SJCRH30 (cell line): ENCODE measurements at places on chromosomes 5 and 9. TPM values are rescaled to one million over a fixed set of nuclear protein-coding genes. Genes with fewer than 3 reads are reported as not detected.
A peak's percentile ranks its signal among the peaks of the same experiment; 100 is the strongest.

GRCh38 chr9:124105266-124105665 lies 93.7 kb downstream of the LHX2 start:
- no peak overlapping the region for H3K27ac ChIP-seq
- no peak for DNase-seq
- no peak overlapping the region for H3K4me3 ChIP-seq
- H3K36me3 ChIP-seq, result no peaks in the 10 kb centered on the region
- 0 out of 2 replicates have a peak, but pooled peaks cover 3% of the 10 kb centered on the region for H3K27me3 ChIP-seq
- H3K4me1 ChIP-seq, result 0 out of 2 replicates have a peak, but pooled peaks cover 4% of the 10 kb centered on the region

DNA sequence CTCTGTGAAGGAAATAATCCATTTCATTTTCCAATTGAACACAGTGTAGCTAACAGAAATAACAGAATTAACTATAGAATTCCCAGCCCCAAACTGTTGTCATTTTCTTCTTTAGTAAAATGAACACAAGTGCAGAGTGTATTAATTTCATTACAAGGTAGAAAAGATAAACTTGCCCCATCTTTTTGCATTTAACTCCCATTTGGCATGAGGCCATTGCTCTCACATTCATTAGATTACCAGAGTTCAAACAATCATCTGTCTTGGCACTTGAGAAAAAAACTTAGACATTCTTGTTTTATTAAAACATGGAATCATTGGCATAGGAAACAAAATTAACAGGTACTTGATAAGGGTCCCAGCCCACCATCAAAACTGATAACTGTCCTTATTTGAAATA lies 821.5 kb upstream of the C9orf72 start:
- no peaks in the 10 kb centered on the region for H3K4me1 ChIP-seq
- H3K36me3 ChIP-seq, result no peaks in the 10 kb centered on the region
- H3K27ac ChIP-seq, result no peak overlapping the region
- DNase-seq, result no peak
- no peaks in the 10 kb centered on the region for H3K27me3 ChIP-seq
- no peak overlapping the region for H3K4me3 ChIP-seq

GRCh38 chr9:101311758-101312420 lies 72.9 kb downstream of the BAAT start:
- peak; percentile 51 for DNase-seq
- peak overlapping the region; percentile 64 for H3K27ac ChIP-seq
- no peak overlapping the region for H3K4me3 ChIP-seq
- H3K36me3 ChIP-seq, result no peaks in the 10 kb centered on the region

DNA sequence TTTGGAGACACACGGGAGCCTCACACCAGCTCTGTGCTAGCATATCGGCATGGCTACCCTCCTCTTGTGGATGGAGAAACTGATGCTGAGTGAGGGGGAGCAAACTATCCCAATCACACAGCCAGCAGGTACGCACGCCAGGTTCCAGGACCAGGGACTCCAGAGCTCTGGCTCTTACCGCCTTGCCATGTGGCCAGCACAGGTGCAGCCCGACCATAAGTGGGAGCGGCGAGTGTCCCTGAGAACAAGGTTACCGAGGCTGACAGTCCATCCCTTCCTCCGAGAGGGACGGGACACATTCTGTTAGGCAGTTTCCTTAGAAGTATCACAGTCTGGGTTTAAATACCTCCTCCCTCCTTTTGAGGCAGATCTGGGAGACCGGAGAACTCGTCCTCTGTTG lies 86.0 kb downstream of the PAX5 start:
- no peaks in the 10 kb centered on the region for H3K27me3 ChIP-seq
- no peaks in the 10 kb centered on the region for H3K4me1 ChIP-seq
- no peak overlapping the region for H3K27ac ChIP-seq
- no peaks in the 10 kb centered on the region for H3K36me3 ChIP-seq
- no peak for DNase-seq

DNA sequence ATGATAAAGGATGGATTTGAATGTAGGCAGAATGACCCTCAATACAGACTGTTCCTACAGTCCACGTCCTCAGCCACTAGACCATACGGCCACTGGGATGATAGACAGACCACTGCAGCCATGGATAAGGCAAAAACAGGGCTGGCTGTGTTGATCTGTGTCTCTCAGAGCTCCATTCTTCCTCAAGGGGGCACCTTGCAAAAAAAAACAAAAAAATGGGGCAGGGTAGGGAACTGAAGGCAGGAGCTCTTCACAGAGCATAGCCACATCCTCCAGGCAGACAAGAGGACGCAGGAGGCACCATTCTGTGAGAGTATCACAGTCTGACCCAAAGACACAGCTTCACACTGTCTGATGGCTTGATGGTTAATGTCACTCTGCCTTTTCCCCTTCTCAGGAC lies 61.2 kb upstream of the GABRP start:
- no peaks in the 10 kb centered on the region; the same call in 1 of the 2 replicates for H3K27me3 ChIP-seq
- H3K4me1 ChIP-seq, result peaks cover 3% of the 10 kb centered on the region; the same call in 1 of the 2 replicates

DNA sequence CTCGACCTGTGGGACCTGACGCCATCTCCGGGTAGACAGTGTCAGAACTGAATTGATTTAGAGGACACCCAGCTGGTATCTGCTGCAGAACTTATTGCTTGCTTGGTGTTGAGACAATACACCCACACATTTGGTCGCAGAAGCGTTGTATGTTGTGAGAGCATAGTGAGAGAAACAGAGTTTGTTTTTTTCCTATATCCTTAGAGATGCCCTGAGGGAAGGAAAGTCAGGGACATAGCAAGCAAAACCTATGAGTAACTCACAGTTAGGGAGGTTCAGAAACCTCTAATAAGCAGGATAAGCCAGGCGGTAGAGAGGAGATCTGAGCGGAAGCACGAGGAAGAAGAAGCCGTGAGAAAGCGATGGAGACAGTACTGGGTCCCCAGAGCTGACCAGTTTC lies 59.8 kb downstream of the PTCD2 start:
- no peak overlapping the region for H3K4me3 ChIP-seq
- H3K4me1 ChIP-seq, result peaks cover 66% of the 10 kb centered on the region
- H3K27ac ChIP-seq, result peak overlapping the region; percentile 99
- no peaks in the 10 kb centered on the region for H3K27me3 ChIP-seq

DNA sequence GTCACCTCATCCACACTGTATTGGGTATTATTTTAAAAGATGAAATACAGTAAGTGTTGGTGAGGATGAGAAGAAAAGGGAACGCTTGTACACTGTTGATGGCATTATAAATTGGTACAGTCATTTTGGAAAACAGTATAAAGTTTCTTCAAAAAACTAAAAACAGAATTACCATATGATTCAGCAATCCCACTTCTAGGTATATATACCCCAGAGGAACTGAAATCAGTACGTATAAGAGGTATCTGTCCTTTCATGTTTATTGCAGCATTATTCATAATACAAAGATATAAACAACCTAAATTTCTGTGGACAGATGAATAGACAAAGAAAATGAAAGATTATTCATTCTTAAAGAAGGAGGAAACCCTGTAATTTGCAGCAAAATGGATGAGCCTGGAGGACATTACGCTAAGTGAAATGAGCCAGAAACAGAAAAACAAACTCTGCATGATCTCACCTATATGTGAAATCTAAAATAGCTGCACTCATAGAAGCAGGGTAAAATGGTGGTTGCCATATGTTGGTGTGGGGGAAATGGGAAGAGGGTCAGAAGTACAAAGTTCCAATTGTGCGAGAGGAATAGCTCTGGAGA lies 191.6 kb downstream of the TRIM36 start:
- no peaks in the 10 kb centered on the region for H3K4me1 ChIP-seq
- H3K27ac ChIP-seq, result no peak overlapping the region
- no peaks in the 10 kb centered on the region for H3K36me3 ChIP-seq
- H3K27me3 ChIP-seq, result no peaks in the 10 kb centered on the region

- DNase-seq, result no peak
- H3K4me3 ChIP-seq, result no peak overlapping the region
- peaks cover 4% of the 10 kb centered on the region for H3K4me1 ChIP-seq
Observed at GRCh38 chr5:67272453-67273130, 76.0 kb upstream of the CD180 start.

GRCh38 chr9:123070198-123070597 lies 36.7 kb downstream of the GPR21 start:
- peaks cover 32% of the 10 kb centered on the region for H3K4me1 ChIP-seq
- H3K27ac ChIP-seq, result no peak overlapping the region
- H3K4me3 ChIP-seq, result no peak overlapping the region
- H3K27me3 ChIP-seq, result no peaks in the 10 kb centered on the region
- no peak for DNase-seq

GRCh38 chr5:150410524-150411244 lies 2.0 kb downstream of the CD74 start:
- DNase-seq, result no peak
- no peak overlapping the region for H3K4me3 ChIP-seq
- H3K36me3 ChIP-seq, result no peaks in the 10 kb centered on the region
- H3K27ac ChIP-seq, result no peak overlapping the region
- H3K4me1 ChIP-seq, result no peaks in the 10 kb centered on the region

DNA sequence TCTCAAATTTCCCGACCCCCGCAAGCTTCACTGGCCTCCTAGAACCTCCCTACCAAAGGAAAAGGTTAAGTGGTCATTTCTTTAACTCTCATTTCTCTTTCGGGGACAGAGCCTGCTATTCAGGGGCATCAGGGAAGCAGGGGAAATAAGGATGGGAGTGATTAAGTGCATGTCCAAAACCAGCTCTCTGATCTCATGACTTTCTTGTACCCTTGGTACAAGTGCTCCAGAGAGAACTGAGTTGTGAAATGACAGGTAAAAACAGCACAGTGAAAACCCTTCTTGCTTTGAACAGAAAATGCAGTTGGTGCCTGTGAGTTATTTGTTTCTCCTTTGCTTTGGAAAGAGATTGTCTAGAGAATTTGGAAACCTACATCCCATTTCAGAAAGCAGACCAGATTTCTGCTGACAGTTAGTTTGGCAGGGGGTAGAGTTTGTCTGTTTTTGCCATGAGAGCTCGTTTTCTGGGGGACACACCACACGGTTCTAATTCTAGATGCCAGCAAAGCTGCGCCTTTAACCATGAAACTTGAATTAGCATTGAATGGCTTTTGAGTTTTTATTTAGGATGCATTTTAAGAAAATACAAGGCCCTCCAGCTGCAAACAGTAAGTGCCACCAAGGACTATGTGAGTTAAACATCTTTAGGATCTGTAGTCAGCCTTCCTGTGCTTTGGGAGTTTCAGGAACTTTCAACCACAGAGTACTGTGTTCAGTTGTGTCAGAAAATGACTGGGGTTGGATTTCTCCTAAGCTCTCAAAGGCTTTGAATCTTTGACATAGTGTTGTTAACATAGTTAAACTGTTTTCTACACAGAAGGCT lies 161.7 kb upstream of the LHFPL2 start:
- no peaks in the 10 kb centered on the region for H3K27me3 ChIP-seq
- H3K27ac ChIP-seq, result peak overlapping the region; percentile 65
- no peak overlapping the region for H3K4me3 ChIP-seq
- no peak for DNase-seq
- H3K4me1 ChIP-seq, result peaks cover 23% of the 10 kb centered on the region

DNA sequence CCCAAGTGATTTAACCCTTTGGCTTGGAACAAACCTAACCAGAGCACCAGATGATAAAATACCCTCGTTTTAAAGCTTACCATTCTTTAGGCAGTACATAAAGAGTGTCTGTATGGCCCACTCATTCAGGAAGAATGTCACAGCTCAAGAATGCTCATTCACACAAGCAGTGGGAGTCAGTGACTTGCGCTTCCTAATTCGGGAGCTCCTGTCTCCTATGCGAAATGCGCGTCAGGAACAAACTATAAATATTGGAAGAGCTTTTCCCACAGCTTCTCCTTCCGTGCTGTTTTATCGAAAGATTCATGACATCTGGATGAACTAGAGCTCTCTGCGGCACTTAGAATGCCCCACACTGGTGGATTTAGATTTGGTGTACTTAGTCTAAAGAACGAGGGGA lies 66.6 kb downstream of the NTRK2 start:
- H3K4me3 ChIP-seq, result no peak overlapping the region
- no peak overlapping the region for H3K27ac ChIP-seq
- H3K36me3 ChIP-seq, result no peaks in the 10 kb centered on the region
- no peaks in the 10 kb centered on the region for H3K27me3 ChIP-seq
- no peak for DNase-seq

The GPX8 gene
- 42.9 and 46.0 TPM in 2 replicates for total RNA-seq

The OR1L6 gene
- total RNA-seq, result not detected in 2 replicates
